ENCODE measurements at places on chromosomes 6 and 20.

DNA sequence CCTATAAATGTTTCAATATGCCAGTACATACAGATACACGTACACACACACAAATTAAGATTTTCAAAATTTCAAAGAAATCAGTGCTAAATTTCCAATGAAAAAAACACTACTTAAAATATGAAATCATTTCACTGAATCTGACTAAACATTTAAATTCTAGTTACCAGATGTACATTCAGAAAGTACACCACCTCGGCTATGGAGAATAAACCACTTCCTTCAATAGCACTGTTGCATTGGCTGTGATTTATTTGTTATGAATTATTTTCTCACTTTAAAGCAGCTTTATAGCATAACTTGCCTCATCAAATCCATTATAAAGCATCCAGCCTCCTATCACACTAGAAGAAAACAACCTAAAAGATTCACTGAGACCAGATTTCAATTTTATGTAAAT lies 36.6 kb downstream of the HBS1L start:
- no peak for DNase-seq

DNA sequence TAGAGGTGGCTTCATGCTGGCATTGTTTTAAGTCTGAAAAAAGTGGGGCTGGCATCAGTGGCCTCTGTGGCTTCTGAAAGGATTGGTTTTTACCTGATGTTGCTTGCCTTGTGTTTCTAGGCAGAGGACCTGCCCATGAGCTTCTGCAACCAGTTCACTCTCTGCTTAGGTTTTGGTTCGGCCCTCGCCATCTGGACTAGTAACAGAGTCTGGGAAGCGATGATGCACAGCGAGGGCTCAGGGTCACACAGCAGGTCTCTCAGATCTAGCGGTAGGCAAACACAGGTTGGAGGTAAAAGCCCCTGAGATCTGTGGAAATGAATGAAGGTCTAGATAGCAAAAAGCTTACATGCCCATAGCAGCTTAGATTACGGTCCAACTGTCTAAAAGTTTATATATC lies 6.8 kb upstream of the RBL1 start:
- DNase-seq = no peak

DNA sequence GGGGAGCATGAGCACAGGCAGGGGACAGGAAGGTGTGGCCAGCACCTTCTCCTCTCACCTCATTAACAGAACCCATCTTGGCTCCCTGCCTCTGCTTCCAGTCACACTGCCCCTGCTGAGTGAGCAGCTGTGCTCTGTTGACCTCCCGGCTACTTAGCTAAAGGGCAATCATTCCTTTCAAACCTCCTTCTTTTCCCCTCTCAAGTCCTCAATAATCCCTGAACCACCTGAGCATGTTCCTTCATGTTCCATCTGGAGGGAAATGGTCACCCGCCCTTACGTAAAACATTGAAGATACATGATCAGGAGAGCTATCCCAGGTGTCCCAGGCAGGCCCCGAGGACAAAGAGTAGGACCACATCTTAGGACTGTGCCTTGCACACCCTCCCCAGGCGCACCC lies 21.7 kb upstream of the MRPS10 start:
- DNase-seq = no peak

- DNase-seq = no peak
Observed at GRCh38 chr20:23159947-23160318, 73.8 kb upstream of the CD93 start.

- no peak for DNase-seq
Observed at GRCh38 chr6:54198134-54198533, 86.9 kb downstream of the MLIP start.

DNA sequence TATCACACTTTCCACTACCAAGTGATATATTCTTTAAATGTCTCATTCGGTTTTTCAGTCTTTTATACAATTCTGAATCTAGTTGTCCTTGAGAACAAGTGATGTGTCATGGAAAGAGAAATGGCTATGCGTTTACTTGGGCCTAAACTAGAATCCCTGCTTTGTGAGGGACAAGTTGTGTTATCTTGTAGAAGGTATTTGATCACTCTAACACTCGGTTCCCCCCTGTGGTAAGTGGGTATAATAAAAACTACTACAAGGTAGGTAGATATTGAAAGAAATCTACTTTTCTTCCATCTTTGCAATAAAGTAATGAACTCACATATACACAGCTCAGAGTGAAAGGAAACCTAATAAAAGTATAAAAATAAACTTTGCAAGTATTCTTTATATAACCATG lies 108.9 kb downstream of the MANEA start:
- DNase-seq = no peak

DNA sequence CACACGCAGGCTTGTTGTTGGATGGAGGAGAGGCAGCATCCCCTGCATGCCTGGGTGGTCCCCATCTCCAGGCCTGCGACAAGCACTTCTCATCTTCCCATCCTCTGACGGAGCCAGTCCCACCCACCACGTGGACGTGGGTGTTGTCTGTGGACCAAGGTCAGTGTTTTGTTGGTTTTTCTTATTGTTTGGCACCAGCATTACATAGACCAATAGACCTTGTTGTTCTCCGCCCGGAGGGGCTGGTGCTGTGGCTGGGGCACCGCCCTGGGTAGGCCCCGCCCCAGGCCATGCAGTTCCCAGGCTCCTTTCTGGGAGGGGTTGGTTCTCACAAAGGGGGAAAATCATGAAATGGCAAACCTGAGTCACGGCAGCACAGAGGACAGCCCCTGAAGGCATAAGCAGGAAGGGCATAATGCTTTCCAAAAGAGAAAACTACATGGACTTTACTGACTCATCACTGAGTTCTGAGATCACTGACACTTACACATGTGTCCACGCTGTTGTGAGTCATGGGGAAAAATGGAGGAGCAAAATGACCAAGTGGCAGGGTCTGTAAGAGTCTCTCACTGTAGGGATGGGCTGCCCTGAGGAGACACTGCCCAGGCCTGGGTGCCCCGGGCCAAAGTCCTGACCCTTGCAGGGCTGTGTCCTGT lies 90.8 kb downstream of the THBS2 start:
- DNase-seq = peak; percentile 91

- no peak for DNase-seq
Observed at GRCh38 chr20:50794181-50794845, 548 bp upstream of the BCAS4 start.

DNA sequence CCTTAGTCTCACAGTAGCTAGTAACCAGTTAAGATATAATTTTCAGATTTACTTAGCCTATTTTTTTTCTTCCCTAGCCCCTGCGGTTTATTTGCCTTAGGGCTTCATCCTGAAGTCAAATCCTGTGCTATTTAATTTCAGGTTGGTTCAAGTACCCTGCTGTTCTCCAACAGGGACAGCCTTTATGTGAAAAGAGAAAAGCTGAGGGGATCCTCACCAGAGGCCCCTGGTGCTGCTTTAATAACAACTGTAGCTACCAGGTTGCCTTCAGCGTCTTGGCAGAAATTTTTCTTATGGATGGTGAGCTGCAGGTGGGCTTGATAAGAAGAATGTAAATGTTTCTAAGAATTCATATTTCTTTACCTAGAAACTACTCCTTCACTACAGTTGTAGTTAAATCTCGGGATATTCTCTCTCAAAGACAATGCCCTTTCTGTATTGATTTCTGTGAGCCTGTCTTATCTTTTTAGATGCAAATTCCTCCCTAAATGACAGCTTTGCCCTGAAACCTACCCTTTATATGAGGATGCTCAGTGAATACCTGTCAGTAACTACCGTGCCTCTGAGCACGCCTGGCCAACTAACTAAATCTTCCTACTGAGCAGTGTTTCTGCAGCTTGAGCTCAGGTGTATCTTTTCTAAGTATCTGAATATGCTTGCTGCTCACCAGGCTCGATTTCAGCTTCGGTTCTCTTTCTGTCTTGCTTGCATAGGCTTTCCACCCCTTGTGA lies 320.5 kb downstream of the MMUT start:
- DNase-seq = no peak

- DNase-seq = no peak
Observed at GRCh38 chr6:89818977-89819335, 638 bp downstream of the MDN1 start.

DNA sequence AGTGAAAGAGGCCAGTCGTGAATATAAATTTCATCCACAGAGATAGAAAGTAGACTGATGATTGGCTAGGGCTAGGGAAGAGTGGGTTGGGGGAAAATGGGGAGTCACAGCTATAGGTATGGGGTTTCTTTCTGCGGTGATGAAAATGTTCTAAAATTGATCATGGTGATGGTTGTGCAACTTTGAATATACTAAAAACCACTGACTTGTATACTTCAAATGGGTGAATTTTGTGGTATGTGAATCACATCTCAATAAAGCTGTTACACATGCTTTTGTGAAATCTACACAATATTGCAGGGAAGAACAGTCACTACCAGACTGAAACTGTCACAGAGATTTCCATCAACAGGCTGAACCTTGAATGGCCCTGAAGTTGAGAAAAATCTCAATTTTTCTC lies 61.5 kb downstream of the LYRM4 start:
- DNase-seq = no peak

Measured in fibroblast of skin of right biceps (primary cell).